ENCODE measurements at places on chromosomes 2 and 18.
A peak's percentile ranks its signal among the peaks of the same experiment; 100 is the strongest.

- no peak for DNase-seq
These were observed 20.1 kb upstream of the HTR2B start for GRCh38 chr2:231144896-231145295.

DNA sequence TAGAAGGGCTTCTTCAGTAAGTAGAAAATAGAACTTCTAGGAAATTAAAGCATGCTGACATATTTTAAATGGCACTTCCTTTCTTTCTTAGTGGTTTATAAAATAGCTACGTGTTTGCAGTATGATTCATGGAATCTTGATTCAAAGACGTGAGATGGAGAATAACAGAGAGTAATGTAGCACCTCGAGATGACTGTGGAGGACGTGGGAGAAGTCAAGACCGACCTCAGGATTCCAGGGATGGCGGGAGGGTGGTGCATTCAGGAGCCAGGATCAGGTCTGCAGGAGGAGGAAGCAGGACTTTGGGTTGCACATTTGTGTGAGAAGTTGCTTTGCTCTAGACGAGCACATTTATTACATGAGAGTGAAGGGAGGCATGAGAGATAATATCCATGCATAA lies 56.0 kb downstream of the DCDC2C start:
- no peak for DNase-seq

DNA sequence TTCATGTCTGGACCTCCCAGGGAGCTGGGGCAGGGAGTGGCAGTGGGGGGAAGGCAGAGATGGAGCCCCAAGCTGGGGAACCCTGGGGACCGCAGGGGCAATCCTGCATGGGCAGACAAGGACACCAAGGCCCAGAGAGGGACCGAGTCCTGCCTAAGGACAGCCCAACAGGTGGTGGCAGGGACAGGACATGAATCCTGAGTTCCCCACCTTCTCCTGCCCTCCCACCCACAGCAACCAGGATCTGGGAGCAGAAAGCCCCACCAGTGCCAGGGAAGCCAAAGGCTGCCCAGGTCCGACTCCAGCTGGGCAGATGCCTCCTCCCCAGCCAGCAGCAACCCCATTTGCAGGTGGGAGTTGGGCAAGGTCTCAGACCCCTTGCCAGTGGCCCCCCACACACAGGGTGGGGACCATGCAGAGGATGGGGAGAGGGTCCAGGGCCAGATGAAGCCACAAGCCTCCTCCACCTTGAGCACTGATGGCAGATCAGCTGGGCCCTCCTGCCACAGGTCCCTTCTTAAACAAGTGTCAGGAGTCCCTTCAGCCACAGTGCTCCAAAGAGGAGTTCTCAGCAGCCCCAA lies 6.3 kb downstream of the ADRA2B start:
- DNase-seq = no peak

DNA sequence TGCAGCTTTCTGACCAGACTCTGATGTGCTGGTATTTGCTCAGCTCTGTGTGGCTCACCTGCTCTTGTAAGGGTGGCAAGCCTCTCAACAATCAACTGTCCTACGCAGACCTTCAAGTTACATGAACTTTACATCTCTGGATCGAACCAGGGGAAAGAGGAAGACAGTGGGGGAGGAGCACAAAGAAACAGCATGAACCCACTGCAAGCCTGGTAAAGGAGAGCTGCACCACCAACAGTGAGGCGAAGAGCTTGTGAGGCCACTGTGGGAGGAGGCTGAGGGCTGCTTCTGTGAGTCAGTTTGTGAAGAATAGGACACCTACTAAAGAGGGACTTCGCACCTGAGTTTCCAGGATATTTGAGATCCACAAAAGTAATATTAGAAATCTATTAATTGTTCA lies 18.8 kb upstream of the FAM110C start:
- DNase-seq = no peak

DNA sequence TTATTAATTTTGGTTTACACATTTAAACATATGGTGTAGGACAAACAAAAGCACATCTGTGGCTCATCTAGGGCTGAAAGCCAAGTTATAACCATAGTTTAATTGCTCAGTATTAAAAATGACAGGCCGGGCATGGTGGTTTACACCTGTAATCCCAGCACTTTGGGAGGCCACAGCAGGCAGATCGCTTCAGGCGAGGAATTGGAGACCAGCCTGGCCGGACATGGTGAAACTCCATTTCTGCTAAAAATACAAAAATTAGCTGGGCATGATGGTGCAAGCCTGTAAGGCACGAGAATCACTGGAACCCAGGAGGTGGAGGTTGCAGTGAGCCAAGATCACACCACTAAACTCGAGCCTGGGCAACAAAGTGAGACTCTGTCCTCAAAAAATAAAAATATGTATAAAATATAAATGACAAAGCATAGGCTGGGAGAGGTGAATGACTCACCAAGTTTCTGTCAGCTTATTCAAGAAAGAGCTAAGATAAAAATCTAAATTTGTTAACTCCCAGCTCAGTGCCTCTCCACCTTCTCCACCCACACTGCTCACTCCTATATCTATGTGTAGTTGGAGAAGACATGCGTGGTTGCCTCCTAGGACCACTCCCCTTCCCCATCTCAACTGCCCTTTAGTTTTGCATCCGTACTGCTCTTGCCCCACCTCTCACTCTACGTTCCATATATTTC lies 79.2 kb upstream of the PID1 start:
- no peak for DNase-seq

- DNase-seq = no peak
These were observed 40.7 kb upstream of the COBLL1 start for GRCh38 chr2:164882276-164882675.

GRCh38 chr2:47300609-47301276 lies 102.2 kb upstream of the MSH2 start:
- no peak for DNase-seq

- no peak for DNase-seq
These were observed 12.8 kb downstream of the DNAJB2 start for GRCh38 chr2:219291910-219292490.

DNA sequence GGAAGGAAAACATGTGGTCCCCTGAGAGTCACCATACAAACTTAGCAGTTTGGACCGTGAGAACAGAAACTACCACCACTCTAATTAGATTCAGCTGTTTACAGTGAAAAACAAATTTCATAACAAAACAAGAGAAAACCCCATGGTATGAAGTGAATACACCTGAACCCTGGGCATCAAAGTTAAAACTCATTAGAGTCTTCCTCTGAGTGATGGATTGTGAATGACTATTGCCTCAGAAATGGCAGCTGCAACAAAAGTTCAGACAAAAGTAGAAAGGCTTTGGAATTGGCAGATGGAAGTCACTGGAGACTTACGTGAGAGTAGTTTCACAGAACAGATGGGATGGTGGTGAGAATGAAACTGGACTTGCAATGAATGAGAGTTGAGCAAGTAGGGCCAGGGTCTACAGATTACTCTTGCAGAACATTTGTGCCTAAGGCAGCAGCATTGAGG lies 98.0 kb downstream of the AAK1 start:
- no peak for DNase-seq

DNA sequence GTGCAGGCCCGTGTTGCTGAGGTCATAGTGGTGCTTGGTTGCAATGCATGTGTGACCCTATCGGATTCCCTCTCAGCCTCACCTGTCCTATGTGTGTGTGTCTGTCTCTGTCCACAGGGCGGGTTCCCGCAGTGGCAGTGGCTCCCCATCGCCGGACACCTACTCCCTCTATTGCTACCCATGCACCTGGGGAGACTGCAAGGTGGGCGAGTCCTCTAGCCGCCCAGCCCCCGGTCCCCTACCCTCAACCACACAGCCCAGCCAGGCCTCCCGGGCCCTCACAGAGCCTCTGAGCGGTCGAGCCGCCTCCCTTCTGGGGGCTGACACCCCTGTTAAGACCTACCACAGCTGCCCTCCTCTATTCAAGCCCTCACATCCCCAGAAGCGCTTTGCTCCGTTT lies 14.2 kb downstream of the GAREM2 start:
- no peak for DNase-seq

DNA sequence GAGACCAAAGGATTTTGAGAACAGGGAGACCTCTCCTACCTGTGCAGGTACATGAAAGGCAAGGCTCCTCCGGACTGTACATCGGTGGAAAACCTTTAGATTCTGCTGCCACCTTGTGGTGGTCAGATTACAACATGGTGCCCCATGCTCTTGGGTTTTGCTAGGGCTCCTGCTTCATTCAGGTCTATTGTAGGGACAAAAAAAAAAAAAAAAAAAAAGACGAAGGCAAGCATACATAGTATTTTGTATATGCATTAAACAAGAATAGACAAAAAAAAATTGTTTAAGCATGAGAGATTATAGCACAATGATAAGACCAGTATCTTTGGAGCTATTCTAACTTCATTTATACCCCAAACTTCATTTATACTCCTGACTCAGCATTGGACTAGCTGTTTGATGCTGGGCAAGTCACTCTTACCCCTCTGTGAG lies 27.4 kb upstream of the SPR start:
- DNase-seq = peak; percentile 14

GRCh38 chr2:236393101-236393500 lies 128.9 kb upstream of the ASB18 start:
- no peak for DNase-seq

DNA sequence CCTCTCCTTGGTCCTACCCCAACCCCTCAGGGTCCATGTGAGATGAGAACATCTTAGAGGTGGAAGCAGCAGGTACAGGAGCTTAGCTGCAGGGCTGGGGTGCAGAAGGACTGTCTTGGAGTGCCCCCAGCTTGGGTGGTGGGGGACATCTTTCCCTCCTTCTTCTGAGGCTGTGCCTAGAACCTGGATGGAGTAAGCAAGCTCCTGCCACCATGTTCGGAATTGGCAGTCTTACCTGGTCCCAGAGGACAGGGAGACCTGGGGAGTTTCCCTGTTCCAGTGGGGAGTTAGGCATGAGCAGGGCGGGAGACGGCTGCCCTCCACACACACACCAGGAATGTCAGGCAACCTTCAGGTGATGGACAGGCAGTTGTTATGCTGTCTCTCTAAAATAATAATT lies 131.0 kb upstream of the COPS8 start:
- no peak for DNase-seq

DNA sequence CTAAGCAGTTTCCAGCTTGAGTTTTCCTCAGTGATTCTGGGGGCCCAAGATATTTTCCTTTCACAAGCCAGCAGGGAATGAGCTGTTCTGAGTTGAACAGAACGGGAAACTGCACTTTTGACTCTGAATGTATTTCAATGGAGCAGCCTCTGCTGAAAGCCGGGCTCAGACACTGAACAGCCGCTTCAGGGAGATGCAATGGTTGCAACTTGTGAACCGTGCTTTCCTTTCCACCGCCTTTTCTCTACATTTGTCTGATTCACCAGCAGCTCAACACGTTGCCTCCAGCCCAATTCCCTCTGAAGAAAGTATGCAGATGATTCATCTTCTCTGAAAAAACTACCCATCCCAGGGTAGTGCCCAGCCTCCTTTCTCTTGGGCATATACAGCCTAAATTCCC lies 119.3 kb upstream of the PKDCC start:
- DNase-seq = no peak

DNA sequence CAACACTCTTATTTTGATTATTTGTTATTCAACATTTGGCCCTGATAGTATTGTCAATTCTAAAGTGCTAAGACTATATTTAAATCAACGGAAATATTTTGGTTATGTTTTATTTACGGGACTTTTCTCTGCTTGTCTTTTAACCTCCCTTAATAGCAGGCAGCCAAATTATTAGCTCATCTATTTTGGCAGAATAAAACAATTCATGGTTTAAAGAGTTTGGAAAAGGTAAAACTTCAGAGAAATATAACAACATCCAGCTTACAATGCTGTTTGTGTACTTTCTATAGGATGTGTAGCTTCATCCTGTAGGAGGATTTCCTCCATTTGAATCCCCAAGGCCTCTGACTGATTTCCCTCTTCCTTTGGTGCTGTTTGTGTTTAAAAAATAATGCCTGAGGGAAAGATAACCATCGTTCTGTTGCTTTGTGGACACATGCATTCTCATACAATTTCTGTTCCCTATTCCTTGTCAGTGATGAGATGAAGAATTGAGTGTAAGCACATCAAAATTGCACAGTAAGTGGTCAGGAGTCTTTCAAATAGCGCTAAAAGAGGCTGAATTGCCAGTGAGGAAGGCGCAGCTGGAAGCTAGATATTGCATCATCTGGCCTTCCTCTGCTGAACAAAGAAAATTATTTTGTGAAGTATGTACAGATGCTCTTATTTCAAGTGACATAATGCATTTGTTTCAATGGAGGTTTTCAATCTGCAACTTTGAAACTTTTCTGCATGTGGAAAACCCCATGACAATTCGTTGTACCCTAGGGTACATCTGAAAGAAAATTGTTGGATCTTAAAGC lies 80.3 kb downstream of the CD28 start:
- DNase-seq = no peak

DNA sequence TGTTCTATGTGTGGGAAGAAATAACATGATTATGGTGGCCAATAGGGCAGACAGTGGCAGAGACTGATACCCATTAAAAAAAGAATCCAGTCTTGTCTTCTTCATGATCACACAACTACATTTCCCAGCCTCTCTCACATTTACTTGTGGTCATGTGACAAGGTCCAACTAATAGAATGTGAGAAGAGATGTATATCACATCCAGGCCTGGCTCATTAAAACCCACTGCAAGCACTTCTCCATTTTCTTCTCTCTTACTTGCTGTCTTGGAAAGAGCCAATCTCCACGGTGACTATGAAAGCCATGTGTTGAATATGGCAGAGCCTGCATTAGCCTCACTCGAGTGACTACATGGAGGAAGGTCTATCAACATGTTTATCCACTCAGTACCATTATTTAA lies 306.2 kb upstream of the ZEB2 start:
- no peak for DNase-seq

All from stimulated activated CD4-positive, alpha-beta T cell treated with anti-CD3 and anti-CD28 coated beads, Interleukin-15, amount 100 ng/mL, for 1 hour (primary cell).